ENCODE measurements at places on chromosomes 12 and 14.

- DNase-seq = no peak
These were observed 2.6 kb downstream of the IL31 start for GRCh38 chr12:122171399-122171798.

GRCh38 chr12:131615326-131616042, 95.4 kb upstream of the SFSWAP start:
- DNase-seq = no peak

DNA sequence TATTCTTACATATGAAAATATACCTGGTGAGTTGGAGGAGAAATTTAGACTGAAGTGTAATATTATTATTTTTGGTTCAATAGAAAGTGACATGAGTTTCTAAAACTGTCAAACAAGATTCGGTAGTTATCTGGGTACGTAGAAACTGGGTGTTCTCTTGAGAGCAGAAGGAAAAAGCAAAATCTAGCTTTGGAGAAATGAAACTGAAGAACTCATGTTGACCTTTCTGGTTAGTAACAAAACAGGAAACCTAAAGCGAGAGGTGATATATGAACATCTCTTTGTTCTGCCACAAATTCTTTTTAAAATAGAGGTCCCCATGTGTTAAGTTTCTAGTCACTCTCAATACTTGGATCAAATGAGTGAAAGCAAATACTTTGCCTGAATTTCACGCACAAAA, 401.7 kb downstream of the TRHDE start:
- DNase-seq = no peak

GRCh38 chr14:36520601-36521525, 831 bp upstream of the NKX2-1 start:
- DNase-seq = no peak

DNA sequence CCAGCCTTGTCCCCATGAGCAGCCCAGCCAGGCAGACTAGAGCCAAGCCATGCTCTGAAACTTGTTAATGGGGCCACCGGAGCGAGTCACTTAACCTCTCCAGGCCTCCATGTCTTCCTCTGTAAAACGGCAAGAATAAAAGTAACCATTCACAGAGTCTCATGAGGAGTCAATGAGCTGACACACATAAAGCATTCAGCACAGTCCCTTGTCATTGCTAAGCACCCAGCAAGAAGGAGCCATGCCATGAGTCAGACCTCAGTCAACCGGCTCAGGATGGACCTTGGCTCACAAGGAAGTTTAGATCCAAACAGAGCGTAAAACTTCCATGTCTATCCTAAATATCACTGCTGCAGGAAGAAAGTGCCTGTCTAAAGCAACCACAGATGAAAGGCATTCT, 10.6 kb downstream of the FICD start:
- no peak for DNase-seq

GRCh38 chr12:5521456-5522325, 89.8 kb downstream of the NTF3 start:
- no peak for DNase-seq

DNA sequence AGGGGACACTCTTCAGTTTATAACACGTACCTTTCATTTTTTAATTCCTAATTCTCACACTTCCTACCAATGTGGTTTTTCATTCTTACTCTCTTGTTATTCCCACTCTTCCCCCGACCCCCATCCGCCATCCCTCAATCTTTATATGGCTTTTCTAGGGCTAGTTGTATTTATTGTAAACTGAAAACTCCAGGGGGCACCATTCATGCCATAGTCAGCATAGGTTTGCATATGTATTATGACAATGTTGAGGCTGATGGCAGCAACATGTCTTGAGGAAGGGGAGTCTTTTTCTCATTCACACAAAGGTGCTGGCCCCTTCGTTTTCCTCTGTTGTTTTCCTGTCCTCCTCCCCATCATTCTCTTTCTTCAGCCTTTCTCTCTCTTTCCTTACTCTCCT, 27.7 kb upstream of the LTA4H start:
- peak; percentile 11 for DNase-seq

DNA sequence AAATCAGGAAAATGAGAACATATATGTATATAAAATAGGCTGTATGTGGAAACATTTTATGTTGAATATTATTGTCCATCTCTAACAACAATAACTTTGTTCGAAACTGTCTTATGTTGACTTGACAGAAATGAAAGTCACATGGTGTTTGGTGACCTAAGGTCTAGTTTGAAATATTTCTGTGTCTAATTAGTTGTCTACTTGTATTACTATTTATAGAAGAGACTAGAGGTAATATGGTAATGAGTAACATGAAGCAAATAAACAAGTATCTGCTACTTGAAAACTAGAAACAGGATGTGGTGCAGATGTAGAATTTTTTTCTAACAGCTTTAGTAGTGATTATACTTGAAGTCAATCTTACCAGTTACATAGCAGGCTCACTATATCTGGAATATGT, 3.9 kb downstream of the GPHN start:
- no peak for DNase-seq

GRCh38 chr14:21091821-21092272, 6.6 kb downstream of the ZNF219 start:
- DNase-seq = no peak

GRCh38 chr12:69389831-69390230, 30.3 kb downstream of the YEATS4 start:
- DNase-seq = no peak

- DNase-seq = no peak
These were observed 59.0 kb upstream of the ATP2A2 start for GRCh38 chr12:110222027-110222426.

- no peak for DNase-seq
These were observed 8.4 kb upstream of the APOLD1 start for GRCh38 chr12:12777092-12777491.

DNA sequence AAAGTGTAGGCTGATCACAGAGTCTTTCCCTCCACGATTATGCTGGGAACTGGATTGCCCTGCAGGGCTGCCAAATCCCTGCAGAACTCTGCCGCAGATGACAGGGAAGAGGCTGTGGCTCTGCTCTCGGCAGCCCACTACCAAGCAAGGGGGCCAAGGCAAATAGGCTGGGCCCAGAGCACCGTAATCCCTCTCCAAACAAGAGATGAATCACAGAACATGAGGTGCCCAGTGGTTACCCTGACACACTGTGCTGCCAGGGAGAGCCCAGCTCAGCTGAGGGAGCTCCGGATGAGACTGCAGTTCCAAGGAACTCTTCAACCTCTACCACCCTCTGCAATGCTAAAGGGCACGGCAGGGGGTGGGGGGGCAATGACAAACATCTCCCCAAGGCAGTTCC, 33.9 kb downstream of the STON2 start:
- DNase-seq = no peak

DNA sequence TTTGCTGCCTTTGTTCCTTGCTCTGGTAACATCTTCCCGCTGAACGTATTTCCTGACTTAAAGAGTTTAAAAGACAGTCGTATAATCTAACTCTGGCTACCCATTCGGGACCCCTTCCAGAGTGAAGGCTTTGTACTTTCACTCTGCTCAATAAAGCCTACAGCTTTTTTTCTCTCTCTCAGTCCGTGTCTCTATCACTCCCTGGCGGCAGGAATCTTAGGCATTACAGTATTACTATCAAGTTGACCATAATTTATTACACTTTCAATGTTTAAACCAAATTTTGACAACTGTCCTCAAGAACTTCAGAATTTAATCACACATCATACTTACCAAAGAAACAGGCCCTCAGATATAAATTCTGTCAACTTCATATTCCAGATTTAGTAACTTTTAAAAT, 967.9 kb downstream of the FSCB start:
- DNase-seq = no peak

DNA sequence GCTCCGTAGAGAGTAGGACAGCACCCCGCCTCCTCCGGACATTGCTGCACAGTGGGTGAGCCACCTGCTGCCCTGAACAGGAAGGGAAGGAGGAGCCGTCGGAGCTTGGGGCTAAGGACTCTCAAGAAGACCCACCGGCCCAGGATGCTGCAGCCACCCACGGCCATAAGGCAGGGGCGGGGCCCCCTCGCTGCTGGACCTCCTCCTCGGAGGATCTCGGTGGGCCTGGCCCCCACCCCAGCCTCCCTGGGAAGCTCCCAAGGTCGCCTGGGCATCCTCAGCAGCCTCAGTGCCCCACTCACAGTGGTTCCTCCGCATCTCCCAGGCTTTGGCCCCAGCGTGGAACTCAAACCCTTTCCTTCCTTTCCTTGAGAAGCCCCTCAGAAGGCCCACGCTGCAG, 68.6 kb upstream of the DIO3 start:
- no peak for DNase-seq

DNA sequence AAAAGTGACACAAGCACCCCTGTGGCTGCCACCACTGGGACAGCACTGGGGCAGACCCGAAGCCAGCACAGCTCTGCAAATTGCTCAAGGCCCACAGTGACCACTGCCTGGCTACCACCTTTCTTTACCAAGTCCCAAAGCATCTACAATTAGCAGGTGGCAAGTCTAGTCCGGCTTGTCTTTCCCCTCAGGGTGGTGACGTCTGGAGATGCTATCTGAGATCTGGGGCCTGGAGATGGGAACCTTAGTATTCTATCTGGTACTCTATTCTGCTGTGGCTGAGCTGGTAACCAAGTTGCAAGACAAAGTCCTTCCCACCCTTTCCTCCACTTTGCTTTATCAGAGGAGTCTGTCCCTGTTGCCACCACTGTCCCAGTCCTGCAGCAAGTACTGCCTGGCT, 1010.1 kb upstream of the FLRT2 start:
- DNase-seq = no peak

- DNase-seq = no peak
These were observed 34.2 kb downstream of the PRB2 start for GRCh38 chr12:11361151-11361550.

DNA sequence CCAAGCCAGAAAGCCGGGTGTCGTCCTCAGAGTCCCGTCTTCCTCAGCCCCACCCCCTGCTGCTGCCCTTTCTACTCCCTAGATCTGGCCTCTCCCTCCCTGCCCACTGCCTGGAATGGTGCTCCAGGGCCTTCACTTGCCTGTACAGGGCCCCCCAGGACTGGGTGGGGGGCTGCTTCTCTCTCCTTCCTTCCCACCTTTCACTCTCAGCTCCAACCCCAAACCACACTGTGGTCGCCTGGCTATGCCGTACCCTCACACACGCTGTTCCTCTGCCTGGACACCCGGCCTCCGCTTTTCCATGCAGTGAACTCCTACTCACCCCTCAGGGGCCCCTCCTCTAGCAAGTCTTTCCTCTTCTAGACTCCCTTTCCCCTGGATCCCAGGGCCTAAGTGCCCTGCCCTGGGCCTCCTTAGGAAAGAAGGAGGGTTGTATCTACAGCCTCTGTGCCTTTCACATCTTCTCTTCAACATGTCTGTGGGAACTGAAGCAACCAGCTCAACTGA, 25.5 kb upstream of the DIO3 start:
- no peak for DNase-seq

- DNase-seq = no peak
These were observed 305.9 kb upstream of the AMIGO2 start for GRCh38 chr12:47385653-47386052.

- no peak for DNase-seq
These were observed 54.7 kb upstream of the PLEKHG3 start for GRCh38 chr14:64649383-64649998.

- no peak for DNase-seq
These were observed 57.9 kb downstream of the PDE3A start for GRCh38 chr12:20426191-20426590.

GRCh38 chr14:20494935-20495766, 10.2 kb upstream of the RNASE10 start:
- DNase-seq = no peak

- no peak for DNase-seq
These were observed 361.9 kb downstream of the BCL11B start for GRCh38 chr14:98910061-98910460.
